ENCODE measurements at places on chromosomes 4 and X.

DNA sequence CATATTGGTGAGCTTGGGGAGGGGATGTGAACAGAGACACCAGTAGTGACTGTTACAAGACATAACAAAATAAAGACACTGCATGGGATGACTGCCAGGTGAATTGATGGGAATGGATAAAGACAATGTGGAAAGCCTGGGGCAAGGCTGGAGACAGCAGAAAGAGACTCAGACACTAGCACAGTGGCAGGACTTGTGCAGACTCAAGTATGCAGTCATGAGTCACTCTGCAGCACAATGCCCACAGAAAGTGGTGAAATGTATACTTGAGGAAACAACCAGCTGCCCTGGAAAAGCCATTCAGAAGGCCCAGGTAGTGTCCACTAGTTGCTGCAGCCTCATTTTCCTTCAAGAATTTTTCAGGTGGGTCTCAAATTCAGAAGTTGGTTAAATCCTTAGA lies 452.3 kb downstream of the MID1IP1 start:
- no peak for DNase-seq

DNA sequence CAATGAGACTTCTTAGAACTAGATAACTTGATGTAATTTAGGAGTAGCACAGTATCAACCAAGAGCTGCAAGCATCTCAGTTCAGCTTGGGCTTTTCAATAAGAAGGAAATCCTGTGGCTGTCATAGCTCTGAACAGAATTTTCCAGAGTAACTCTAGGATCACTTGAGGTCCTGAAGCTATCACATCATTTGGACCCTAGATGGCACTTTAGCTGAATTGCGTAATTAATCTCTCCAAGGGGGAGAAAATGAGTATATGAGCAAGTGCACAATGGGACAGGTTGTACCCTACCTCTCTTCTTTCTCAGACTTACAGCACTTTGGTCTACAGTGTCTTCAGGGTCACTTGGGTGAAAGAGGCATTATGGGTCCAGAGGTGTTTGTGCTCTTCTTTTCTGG lies 45.2 kb downstream of the SLC4A4 start:
- DNase-seq: no peak

- DNase-seq: no peak
Measured at GRCh38 chr4:92304121-92304520, 355 bp downstream of the GRID2 start.

DNA sequence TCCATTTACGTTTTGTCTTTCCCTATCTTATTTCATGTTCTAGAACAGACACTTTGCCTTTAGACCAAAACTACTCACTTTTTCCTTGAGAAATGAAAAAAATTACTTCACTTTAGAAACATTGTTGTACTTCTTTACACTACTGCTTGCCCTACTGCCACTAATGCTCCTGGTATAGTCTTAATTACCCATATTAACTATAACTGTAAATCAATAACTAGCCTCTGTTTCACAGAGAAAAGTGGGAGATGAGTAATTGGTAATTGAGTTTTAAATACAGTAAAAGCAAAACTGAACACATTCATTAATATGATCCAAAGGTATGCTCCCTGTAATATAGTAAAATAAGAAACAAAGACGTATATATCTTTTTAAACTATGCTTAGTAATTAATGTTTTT lies 111.1 kb upstream of the JADE1 start:
- no peak for DNase-seq

DNA sequence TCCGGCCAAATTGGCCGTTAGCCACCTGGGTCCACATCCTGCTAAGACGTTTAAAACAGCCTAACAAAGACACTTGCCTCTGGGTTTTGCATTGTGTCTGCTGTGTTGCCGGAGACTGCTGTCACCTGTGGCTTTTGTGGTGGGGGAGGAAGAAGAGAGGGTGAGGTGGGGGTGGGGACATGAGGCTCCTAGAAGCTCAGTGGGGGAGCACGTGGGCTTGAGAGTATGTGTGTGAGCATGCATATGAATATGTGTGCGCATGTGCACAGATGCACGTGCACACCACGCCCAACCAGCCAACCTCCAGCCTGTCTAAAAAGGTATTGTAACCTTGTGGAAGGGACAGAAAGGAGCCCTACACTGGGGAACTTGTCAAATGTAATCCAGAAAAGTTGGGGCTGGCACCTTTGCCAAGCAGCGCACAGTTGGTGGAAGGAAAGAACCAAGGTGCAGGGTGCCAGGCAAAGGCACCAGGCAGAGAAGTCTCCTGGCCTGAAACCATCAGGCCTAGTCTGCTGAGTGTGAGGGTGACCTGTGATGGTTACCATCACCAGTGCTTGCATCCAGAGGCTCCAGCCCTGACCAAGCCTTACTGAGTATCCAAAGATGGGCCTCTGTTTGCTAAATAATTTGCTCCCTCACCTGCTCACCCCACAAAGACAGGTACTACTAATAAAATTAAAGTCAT lies 10.1 kb upstream of the SASH3 start:
- no peak for DNase-seq

DNA sequence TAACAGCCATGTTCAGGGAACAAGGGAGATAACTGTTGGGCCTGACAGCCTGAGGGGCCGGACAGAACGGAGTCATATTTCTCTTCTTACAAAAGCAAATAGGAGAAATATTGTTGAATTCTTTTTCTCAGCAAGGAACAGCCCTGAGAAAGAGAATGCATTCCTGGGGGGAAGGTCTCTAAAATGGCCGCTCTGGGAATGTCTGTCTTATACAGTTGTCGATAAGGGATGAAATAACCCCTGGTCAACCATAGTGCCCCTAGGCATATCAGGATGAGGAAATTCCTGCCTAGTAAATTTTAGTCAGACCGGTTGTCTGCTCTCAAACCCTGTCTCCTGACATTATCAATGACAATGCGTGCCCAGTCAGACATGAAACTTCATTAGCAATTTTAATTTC lies 1925.5 kb downstream of the PCDH7 start:
- no peak for DNase-seq

DNA sequence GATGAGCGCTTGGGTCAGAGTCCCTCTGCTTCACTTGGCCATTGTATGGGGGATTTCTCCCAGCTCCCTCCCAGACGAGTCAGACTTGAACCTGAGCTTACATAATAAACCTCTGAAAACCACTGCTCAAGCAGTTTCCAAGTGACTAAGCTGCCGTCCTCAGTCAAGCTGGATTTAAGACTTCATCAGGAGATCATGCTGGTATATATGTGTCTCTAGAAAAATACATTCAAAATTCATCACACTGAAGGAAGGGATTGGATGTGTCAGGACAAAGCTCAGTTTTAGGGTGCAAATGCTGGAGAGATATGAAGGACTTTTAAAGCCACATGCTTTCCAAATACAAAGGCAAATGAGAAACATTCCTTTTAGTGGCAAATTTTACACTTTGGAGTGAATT lies 114.3 kb downstream of the QDPR start:
- no peak for DNase-seq

DNA sequence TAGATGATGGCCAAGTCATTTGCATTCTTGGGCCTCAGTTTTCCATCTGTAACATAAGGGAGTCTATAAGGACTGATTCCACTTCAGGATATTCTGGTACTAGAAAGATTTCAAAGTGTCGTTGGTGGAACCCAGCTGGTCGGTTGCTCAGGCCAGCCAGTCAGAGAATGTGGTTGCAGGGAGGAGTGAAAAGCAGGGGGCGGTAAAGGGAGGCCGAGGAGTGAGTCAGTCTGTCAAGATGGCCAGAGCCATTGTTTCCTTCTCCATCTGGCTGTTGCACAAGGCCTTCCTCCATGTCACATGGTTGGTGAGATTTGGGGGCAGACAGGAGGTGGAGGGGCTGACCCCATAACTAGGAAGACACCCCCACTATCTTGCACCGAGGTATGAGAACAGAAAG lies 38.2 kb downstream of the STARD8 start:
- DNase-seq: no peak

DNA sequence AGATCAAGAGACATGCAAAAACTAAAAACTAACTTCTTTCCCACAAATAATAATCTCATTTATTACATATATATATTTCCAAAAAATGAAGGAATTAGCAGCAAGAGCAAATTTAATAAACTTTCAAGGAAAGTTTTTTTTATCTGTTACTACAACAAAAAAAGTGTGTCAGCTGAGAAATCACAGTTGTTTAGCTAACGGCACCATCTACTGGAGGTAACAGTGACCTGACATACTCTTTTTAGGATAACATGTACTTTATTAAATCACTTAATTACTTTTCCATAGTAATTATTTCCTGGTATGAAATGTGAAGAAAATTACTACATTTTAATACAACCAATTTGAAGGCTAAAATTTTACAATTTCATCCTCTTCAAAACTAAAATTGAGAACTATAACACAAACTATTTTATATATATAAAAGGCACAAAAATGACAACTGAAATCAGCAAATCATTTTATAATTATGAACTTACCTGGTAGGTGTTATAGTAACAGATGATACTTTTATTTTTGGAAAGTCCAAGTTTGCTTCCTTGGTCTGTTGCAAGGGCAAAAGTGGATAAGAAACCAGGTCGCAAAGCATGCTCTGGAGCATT lies 9.1 kb downstream of the LAMTOR3 start:
- DNase-seq: no peak

DNA sequence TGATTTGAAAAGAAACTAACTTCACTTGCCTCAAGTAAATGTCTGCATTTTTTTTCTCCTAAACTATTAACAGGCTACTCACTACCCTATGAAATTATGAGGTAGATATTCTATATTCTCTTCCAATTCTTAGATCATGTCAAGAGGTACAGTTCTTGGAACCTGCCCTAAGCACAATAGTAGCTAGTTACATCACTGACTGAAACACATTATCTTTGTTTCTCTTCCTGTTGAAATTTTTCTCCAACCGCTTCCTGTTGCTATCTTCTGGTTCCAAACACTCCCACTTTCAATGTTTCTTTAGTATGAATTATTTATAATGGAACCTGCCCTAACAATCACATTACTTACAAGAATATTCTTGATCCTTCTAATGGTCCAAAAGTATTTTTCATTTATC lies 5.0 kb upstream of the BANK1 start:
- DNase-seq: no peak

- no peak for DNase-seq
Measured at GRCh38 chrX:69077895-69078455, 87.3 kb downstream of the PJA1 start.

All from NCI-H1092 (cell line).